Activated naive CD8-positive, alpha-beta T cell treated with anti-CD3 and anti-CD28 coated beads, Interleukin-2, amount 50 U/mL, for 24 hours (primary cell): ENCODE measurements at places on chromosomes 2 and 18.

- no peaks in the 10 kb centered on the region for H3K36me3 ChIP-seq
- no peaks in the 10 kb centered on the region for H3K4me1 ChIP-seq
- H3K27ac ChIP-seq = no peak overlapping the region
- H3K4me3 ChIP-seq = no peak overlapping the region
Observed at GRCh38 chr2:95323347-95324155, 26.4 kb downstream of the KCNIP3 start.

- no peak overlapping the region for H3K4me3 ChIP-seq
- DNase-seq = no peak
- no peaks in the 10 kb centered on the region for H3K36me3 ChIP-seq
- H3K27ac ChIP-seq = no peak overlapping the region
- H3K4me1 ChIP-seq = no peaks in the 10 kb centered on the region
Observed at GRCh38 chr18:29892960-29893558, 1149.5 kb downstream of the DSC3 start.

DNA sequence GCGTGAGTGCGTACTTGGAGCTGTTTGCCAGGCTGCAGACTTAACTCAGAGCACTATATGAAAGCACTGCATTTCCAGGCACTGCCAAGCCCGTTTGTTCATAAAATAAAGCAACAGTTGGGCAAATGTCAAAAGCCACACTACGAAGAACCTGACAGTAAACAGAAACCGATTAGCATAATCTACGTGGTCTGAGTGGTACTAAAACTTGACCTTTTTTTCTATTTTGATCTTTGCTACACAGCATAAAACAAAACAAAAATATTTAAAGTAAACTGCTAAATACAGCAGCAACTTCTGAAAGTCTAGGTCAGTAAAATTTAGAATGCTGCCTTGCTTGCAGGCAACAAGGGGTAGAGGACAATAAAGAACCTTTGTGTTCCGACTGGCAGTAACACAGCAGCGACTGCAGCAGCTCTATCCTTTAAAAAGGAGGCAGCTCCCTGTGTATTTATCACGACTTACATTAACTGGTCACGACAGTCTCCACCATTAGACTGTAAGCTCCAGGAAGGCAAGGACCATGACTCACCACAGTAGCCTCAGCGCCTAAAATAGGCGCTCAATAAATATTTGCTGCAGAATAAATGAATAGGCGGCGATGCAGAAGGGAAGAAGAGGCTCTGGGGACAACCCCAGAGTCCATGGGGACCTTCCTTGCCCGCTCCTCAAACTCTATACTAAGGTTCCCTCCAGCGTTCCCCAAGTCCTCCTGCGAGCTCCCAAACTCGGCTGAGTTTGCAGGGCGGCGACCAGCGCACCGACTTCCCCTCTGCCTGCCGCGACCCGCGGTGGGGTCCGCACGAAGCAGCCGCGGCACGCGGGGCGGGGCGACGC, 902 bp downstream of the SS18 start:
- peak overlapping the region; percentile 91 for H3K27ac ChIP-seq

GRCh38 chr2:115119086-115119485, 676.6 kb downstream of the DPP10 start:
- H3K27ac ChIP-seq = no peak overlapping the region
- H3K4me3 ChIP-seq = no peak overlapping the region
- DNase-seq = no peak
- no peaks in the 10 kb centered on the region for H3K27me3 ChIP-seq
- no peaks in the 10 kb centered on the region for H3K4me1 ChIP-seq

GRCh38 chr2:196295005-196295404, 123.6 kb upstream of the STK17B start:
- peaks cover 17% of the 10 kb centered on the region for H3K4me1 ChIP-seq
- no peaks in the 10 kb centered on the region for H3K36me3 ChIP-seq
- no peak overlapping the region for H3K4me3 ChIP-seq
- no peak for DNase-seq
- no peaks in the 10 kb centered on the region for H3K27me3 ChIP-seq
- H3K27ac ChIP-seq = no peak overlapping the region

GRCh38 chr2:110838657-110839384, 106.4 kb downstream of the ACOXL start:
- H3K36me3 ChIP-seq = no peaks in the 10 kb centered on the region
- no peak overlapping the region for H3K4me3 ChIP-seq
- H3K27me3 ChIP-seq = peaks cover 11% of the 10 kb centered on the region

- H3K27me3 ChIP-seq = peaks cover 12% of the 10 kb centered on the region
- no peak for DNase-seq
- H3K36me3 ChIP-seq = no peaks in the 10 kb centered on the region
- no peak overlapping the region for H3K4me3 ChIP-seq
- H3K27ac ChIP-seq = no peak overlapping the region
Observed at GRCh38 chr18:5824370-5824984, 70.8 kb downstream of the TMEM200C start.
